Liver (tissue), 10 donors: ENCODE measurements at places on chromosomes 2 and 18. TPM values are rescaled to one million over a fixed set of nuclear protein-coding genes. Genes with fewer than 3 reads are reported as not detected.

DNA sequence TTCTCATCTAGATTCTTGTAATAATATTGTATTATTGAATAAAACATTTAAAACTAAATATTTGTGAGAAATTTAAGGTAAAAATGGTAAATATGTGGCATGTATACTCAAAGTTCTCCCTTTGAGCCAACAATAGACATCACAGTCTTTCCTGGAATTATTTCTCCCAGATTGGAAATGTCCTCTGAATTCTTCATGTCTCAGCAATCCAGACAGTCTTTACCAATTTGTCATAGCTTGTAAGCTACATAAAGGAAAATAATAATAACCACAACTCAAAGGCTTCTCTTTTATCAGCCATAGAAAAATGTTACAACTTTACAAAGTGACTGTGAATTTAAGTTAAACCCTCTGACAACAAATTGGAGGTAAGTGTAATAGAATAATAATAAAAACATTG is 784.9 kb downstream of the EPHA4 start:
- no peak for DNase-seq

Gene COL3A1
- 107 TPM for total RNA-seq

Gene DAPL1
- total RNA-seq, result not detected

Gene OR6B3
- not detected for total RNA-seq

Gene ASB18
- not detected for total RNA-seq

GRCh38 chr18:49177071-49177470 is 226.3 kb upstream of the SMAD7 start:
- DNase-seq, result no peak

Gene NT5C1B
- total RNA-seq, result not detected

DNA sequence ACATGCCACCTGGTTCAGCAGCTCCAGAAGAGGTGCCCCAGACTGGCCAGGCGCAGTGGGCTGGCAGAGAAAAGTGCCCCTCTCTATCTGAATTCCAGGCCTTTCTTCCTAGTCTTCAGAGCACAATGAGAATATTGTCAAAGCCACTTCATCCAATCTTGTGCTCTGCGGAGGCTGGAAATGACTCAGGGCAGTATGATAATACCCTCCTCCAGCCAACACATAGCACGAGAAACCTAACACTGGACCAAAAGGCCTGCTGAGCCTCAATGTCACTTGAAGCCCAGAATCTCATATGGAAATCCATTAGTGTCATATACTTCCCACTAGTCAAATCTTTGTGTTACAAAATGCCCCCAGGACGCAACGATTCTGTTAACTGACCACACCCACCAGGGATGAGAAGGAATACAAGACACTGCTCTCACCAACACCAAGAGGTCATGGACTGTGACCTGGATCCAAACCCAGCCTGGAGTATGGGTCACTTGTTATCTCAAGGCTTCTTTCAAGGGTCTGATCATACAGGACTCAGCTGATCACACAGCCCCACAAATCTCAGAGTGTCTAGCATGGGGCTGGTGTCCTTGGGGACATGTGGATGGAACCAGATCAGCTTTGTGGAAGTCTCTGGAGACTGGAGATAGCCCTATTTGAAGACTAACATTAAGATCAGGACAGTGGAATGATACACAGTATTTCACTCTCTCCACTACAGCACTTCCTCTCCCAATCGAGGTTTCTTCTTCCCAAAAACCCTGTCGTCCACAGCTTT is 10.1 kb downstream of the KIF3C start:
- DNase-seq, result no peak

Gene DSC3
- under 0.01 TPM for total RNA-seq

GRCh38 chr2:20599861-20600461 is 50.9 kb downstream of the HS1BP3 start:
- DNase-seq, result no peak

- DNase-seq, result peak; percentile 70
Observed at GRCh38 chr18:77000527-77000926, 132.1 kb downstream of the MBP start.
